ENCODE measurements at places on chromosomes 16 and 17. TPM values are rescaled to one million over a fixed set of nuclear protein-coding genes. Genes with fewer than 3 reads are reported as not detected.

Gene FGF11
- total RNA-seq = 3.0 TPM

Gene CPNE7
- 3.4 TPM for total RNA-seq

Gene MEIOB
- total RNA-seq = not detected

Gene CD300H
- not detected for total RNA-seq

Gene COASY
- 19.6 TPM for total RNA-seq

Gene CCL16
- not detected for total RNA-seq
